AML-193 (cell line): ENCODE measurements at places on chromosomes 2 and 18.

DNA sequence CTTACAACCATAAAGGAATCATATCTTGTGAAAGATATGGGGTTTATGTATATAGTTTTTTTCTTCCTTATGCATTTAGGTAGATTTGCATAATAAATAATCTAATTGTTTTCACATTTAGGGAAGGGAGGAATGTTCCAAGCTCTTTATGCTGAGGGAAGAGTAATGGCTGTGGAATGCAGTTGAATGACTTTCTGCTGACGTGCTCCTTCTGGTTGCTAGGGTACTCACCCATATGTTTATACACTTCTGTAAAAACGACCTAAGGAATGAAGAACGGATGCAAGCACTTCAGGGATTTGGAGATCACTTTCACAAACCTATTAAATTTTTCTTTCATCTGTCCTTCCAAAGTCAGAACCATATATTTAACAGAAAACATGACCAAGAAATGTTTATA, 29.2 kb upstream of the PPP4R1 start:
- no peak for DNase-seq

GRCh38 chr2:16481351-16481750, 184.3 kb downstream of the CYRIA start:
- no peak for DNase-seq

DNA sequence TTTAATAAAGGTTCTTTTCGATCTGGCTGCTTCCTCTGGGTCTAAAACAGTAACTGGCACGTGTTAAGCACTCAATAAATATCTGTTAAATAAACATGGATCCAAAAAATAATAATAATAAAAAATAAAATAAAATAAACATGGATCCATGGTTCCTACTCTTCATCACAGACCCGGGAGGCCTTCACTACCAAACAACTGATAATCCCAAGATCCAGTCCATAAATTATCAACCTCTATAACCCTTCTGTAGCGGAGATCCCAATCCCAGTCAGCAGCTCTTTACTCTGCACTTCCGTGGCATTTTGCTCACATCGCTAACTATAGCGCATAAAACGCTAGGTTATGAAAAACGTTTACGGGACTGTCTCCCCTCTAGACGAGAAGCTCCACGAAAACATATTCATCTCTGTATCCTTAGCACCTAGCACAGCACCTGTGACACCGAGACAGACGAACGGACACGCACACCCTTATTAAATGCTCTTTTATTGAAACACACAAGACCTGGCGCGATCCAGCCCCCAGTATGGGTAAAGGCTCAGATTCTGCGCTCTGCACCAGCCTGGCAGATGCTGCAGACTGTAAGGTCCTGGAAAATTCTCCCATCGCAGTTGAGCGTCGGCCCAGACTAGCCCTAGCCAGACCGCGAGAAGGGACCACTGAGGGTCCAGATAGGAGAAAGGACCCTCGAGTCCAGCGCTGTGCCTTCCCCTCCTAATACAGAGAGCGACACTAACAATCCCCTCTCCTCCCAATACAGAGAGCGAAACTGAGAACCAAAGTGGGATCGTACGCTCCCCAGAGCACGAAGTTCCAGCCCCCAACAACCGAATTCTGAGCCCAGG, 770 bp downstream of the NBAS start:
- peak; percentile 15 for DNase-seq

DNA sequence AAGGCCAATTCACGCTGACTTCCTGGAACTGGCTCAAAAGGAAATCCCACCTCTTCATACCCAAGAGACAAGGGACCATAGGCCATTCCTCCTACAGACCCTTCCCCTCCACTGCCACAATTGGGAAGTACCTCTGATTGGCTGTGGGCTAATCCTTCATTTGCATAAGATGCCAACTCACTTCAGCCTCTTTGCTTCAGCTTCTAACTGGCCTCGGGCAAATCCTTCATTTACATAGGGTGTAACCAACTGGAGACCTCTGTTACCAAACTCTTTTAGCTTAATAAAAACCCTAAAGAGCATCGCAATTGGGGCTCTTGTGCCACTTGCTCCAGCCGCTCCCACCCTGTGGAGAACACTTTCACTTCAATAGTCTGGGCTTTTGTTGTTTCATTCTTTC, 38.2 kb downstream of the MC2R start:
- no peak for DNase-seq

DNA sequence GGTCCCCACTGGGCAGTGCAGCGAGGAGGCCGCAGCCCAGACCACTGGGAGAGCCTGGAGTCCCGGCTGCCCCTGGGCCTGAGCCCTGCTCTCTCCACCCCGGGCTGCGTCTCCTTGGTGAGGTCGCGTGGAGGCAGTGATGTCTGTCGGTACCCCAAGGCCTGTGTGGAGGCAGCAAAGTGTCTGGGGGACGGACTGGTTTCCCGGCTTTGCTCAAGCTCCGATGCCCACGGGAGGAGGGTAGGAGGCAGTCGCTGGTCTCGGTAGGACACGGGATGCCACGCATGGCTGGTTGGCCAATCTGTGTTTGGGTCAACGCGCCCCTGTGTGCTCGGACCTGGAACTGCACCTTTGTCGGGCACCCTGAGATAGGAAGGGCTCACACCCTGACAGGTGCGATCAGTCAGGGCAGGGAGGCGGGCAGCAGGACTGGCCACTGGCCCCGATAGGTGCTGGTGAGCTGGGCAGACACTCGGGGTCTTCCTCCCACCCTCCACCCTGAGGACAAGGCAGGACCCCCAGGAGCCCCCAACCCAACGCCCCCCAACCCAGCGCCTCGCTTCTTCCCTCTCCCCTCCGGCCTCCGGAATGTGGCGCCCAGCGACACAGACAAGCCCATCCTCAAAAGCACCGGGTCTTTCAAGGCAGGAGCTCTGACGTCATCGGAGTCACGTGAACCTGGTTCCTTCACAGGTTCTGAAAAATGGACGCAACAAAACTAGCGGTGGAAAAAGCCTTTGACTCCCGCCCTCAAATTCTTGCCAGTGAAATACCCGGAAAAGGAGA, 288.6 kb downstream of the NDUFA10 start:
- DNase-seq = no peak
